ENCODE measurements at places on chromosomes 3 and 15.

DNA sequence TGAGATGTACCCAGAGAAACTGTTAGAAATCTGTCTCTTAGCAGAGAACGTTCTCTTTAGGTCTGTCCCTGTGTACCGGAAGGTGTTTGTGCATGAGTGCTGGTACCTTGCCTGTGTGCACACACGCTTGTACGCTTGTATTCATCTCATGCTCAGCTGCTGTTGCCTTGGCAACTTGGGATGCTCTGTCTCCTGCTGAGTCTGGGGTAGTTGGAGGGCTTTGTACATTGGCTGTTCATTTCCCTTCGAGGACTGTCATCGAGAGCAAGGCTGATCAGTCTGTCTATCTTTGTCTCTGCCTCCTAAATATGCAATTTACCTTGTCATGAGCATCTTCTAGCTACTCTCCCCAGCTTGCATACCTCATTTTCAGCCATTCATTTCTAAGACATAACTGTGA is 147.2 kb downstream of the SLCO3A1 start:
- DNase-seq = no peak

GRCh38 chr15:31156808-31157207 is 55.3 kb upstream of the TRPM1 start:
- DNase-seq = no peak

GRCh38 chr3:76198086-76198485 is 412.7 kb upstream of the ZNF717 start:
- DNase-seq = no peak

DNA sequence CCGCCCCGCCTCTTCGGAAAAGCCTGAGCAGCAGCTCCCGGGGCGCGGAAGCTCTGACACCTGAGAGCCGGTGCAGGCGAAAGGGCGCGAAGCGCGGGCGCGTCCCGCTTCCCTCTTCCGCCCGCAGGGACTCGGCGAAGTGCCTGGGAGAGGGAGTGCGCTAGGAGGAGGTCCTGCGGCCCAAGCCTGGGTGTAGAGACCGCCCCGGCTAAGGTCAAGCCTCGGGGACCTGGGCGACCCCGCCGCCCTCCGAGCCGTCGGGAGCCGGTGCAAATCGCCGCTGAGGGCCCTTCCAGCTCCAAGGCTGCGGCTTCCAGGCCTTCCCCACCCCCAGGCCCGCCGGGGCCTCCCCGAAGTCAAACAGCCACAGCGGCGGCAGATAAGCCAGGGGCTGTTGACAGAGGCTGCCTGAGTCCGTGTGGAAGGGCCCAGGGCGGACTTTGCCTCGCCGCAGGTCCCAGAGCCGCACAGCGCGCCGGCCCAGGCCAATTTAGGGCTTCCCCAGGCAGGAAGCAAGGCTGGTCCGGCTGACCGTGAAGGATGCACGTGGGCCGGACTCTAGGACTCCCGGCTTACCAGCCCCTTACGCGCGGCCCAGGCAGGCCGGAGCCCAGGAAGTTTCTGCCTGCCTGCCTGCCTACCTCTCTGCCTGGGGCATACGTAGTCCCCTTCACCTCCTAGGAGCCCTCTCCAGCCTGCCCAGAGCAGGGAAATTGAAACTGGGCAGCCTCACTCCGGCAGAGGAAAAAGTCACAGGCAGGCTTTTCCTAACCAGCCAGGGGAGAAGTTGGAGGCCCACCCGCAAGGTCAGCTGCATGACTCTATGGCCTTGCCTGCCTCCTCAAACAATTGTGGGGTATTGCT is 2.3 kb downstream of the ITPKA start:
- no peak for DNase-seq

DNA sequence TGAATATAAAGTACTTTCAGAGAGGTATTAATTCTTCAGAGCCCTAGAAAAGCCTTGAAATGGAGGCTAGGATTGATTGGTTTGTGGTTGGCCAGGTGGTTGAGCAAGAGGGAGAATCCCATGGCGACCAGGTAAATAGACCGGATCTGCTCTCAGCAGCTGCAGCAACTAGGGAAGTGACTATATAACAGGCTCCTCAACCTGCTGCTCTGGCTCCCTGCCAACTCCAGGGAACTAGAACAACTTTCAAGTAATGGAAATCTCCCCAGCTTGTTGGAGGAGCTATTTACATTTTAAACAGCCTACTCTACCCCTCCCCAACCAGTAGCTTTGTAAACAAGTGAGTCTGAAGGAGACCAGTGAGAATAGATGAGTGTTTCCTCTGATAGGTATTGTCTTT is 121.8 kb upstream of the CADM2 start:
- no peak for DNase-seq

DNA sequence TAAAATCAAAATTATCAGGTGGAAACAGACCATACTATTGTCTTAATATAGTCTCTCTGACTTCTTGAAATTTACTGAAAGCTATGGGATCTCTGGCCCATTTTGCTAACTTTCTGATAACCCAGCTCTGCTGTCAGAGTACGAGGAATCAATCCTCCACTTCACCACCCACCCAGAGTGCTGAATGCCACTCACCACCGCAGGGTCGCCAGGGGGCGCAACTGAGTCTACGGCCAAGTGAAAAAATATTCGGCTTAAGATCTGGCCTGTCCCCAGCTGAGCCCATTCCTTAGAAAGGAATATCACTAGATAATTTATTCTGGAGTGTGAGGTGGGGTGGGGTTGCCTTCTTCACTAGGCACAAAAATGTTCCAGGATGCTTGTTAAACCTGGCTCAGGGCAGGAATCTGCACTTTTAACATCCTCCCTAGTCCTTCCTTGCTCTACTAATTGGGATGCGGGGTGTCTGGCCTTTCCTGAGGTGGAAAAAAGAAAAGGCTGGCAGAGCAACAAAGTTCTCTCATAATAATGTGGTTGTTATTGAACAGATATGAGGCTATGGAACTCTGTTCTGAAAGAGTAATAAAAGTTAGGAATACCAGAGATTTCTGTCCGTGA is 520.6 kb downstream of the MFSD1 start:
- DNase-seq = no peak

- peak; percentile 36 for DNase-seq
Observed at GRCh38 chr3:33636125-33636850, 81.8 kb downstream of the CLASP2 start.

DNA sequence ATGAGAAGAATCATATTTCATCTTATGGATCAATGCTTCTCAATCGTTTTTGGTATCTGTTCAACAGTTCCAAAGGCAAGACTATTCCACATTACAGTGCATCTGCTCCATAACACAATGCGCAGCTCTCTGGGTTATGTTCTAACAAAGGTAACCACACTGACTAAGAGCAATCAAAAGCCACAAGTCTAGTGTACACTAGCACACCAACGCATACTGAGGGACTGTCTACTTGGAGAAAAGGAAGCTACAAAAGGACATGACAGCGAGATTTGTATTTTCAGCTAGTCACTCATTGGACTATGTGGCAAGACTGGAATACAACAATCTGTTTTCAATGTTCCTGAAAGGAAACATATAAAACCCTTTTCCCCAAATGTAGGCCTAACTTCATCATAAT is 35.8 kb downstream of the SETD2 start:
- no peak for DNase-seq

DNA sequence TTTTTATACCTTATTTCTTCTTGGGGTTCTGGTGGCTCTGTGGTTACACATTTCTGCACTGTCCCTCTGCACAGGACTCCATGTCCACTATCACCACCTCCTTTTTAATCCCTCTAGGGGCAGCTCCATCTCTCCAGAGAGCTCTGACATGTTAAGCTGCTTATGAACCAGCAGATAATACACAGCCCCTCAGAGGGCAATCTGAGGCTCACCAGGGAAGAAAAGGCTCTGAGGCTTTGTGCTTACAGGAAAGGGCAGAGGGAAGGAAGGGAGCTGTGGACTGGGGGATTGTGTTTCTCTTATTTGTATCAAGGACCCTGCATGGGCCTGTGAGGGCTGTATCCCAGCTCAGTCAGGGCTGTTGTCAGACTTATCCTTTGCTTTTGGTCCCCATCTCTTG is 164.5 kb downstream of the EPHB1 start:
- no peak for DNase-seq

- no peak for DNase-seq
Observed at GRCh38 chr3:16415911-16416476, 97.5 kb downstream of the RFTN1 start.

- DNase-seq = no peak
Observed at GRCh38 chr15:98216166-98216565, 255.7 kb downstream of the ARRDC4 start.

- DNase-seq = no peak
Observed at GRCh38 chr15:69669446-69669845, 216.8 kb downstream of the RPLP1 start.

- no peak for DNase-seq
Observed at GRCh38 chr15:101424984-101425383, 64.5 kb downstream of the PCSK6 start.

GRCh38 chr15:56732886-56733135 is 498 bp downstream of the ZNF280D start:
- no peak for DNase-seq

DNA sequence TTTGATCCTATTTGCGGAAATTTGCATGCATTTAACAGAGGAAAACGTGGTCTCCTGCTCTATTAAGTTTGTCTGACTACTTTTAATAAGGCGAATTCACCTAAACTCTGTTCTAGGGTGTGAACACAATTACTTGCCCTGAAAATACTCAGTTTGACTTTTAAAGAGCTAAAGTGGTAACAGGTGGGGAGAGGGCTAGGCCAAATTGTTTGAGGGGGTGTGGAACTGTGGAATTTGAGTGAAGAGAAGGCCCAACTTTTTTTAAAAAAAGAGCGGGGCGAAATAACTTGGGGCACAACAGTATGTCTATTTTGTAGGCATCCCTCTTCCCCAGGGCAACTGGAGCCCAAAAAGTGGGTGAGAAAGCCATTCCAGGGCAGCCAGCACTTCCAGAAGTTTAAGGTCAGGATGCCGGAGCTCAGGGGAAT is 580 bp upstream of the FXR1 start:
- no peak for DNase-seq

- DNase-seq = no peak
Observed at GRCh38 chr15:47586653-47587224, 130.6 kb upstream of the SEMA6D start.

DNA sequence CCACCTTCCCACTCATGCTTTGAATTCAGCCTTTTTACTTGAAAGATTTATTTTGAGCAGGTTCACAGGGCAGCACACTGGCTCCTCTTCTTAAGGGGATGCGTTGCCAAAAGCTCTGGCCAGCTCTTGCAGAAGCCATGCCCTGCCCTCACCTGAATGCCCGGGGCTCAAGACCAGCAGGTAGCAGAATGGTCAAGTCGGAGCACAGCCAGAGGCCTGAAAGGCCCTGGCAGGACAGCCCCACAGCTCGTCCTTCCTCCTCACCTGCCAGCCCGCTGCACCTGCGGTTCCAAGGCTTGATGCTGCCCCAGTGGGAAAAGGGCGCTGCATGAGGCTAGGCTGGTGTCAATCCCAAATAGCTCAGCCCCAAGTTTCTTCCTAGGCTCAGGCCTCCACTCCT is 13.1 kb downstream of the CA12 start:
- DNase-seq = no peak

DNA sequence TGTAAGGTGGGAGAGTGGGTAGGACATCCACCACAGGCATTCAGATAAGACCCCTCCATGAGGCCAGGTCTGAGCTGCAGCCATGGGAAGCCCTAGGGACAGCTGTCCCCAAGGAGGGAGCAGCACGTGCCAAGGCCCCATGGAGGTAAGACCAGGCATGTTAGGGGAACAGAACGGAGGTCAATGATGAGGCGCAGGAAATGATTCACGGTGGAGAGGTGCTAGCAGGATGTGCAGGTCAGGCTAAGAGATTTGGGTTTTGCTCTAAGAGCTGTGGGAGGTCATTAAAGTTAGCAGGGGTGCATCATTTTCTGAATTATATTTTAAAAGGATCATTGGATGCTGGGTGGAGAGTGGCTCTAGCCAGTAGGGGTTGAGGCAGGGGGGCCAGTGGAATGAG is 66.4 kb upstream of the SNRPA1 start:
- no peak for DNase-seq

- DNase-seq = no peak
Observed at GRCh38 chr3:129732200-129732876, 125.9 kb upstream of the PLXND1 start.

GRCh38 chr15:71469413-71469812 is 340.9 kb upstream of the NR2E3 start:
- no peak for DNase-seq

GRCh38 chr3:102078854-102079808 is 229.8 kb downstream of the NFKBIZ start:
- no peak for DNase-seq

DNA sequence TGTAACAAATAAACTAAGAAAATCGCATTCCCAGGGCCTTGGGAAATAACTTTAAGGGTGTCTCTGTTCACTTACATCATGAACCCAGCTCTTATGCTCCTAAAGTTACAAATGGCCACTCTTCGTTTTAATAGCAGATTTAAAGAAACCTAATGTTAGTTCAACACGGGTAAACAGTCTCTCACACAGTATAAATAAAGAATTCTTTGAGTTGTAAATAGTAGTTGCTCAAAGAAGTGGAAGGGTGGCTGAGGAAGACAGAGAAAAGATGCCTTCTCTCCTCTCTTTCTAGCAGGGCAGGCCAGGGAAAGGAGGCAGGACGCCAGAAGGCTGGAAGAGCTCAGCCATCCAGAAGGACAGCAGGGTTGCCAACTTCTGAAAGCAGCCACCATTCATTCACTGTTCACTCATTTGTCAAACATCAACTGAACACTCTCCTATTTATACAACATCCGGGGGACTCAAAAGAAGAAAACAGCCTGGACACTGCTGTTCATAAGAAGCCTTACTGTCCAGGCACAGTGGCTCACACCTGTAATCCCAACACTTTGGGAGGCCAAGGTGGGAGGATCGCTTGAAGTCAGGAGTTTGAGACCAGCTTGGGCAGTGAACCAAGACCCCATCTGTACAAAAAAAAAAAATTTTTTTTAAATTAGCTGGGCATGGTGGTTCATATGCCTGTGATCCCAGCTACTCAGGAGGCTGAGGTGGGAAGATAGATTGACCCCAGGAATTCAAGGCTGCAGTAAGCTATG is 47.3 kb downstream of the WWTR1 start:
- DNase-seq = no peak

GRCh38 chr3:149251186-149251585 is 29.6 kb upstream of the CP start:
- DNase-seq = no peak

GRCh38 chr3:65193531-65193930 is 505.7 kb upstream of the ADAMTS9 start:
- DNase-seq = no peak

DNA sequence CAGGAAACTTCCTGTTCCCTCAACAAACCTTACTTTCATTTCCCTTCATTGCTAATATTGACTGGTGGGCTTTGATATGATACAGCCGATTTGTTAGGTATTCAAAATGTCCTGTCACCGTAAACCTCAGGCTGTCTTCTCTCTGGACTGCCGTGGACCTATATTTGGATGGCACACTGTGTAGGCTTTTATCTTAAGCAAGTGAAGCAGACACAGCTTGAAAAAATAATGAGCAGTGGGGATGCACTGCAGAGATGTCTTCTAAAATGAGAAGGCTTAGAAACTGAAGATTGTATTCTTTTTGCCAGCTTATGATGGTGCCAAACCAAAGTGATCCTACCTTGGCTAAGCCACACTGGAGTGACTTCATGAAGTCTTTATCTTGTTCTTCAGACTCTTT is 266.3 kb downstream of the NR1D2 start:
- DNase-seq = no peak
